EH (cell line): ENCODE measurements at places on chromosomes 3 and 15.

DNA sequence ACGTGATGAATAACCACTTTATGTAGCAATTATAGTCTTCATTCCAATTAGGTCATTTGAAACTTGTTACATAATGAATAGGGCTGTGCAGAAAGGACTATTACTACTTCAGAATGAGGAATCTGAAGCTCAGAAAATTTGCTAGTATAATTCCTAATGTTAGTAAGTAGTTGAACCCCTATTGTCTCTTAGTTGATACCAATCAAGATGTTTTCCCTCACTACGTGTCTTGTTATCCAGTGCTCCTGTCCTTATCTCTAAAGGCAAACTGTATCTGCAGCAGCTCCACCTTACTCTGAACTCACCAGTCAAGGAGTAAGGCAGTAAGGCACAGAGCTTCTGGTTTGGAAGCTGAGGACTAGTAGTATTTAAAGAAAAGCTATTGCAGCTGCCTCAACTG, 32.0 kb downstream of the RAB11A start:
- DNase-seq = no peak

- DNase-seq = peak; percentile 75
Measured at GRCh38 chr3:32577581-32578556, 7.2 kb upstream of the DYNC1LI1 start.

DNA sequence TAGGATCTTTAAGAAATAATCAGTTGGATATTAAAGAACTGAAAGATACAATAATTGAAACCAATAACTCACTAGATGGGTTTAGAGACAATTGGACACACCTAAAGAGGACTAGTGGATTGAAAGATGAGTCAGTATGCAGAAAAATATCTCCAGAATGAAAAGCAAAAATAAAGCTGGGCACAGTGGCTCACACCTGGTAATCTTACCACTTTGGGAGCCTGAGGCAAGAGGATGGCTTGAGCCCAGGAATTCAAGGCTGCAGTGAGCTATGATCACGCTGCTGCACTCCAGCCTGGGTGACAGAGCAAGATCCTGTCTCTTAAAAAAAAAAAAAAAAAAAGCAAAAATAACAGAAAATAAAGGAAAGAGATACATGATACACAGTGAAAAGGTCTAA, 37.4 kb upstream of the CCDC174 start:
- no peak for DNase-seq

DNA sequence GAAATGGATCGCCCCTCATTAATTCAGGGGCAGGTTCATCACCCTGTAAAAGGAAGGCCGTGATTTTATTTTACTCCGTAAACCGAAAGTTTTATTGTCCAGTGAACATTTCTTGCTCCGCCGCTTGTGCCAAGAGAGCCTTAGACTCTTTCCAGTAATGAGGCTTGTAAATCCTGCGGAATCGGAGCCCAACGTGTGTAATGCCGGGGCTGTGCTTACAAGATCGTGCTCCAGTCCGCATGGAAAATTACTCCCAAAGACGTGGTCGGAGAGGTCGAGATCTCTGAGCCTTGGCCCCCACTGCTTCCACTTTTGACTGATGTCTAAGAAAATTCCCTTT, 649 bp upstream of the PLOD2 start:
- DNase-seq = peak; percentile 82

DNA sequence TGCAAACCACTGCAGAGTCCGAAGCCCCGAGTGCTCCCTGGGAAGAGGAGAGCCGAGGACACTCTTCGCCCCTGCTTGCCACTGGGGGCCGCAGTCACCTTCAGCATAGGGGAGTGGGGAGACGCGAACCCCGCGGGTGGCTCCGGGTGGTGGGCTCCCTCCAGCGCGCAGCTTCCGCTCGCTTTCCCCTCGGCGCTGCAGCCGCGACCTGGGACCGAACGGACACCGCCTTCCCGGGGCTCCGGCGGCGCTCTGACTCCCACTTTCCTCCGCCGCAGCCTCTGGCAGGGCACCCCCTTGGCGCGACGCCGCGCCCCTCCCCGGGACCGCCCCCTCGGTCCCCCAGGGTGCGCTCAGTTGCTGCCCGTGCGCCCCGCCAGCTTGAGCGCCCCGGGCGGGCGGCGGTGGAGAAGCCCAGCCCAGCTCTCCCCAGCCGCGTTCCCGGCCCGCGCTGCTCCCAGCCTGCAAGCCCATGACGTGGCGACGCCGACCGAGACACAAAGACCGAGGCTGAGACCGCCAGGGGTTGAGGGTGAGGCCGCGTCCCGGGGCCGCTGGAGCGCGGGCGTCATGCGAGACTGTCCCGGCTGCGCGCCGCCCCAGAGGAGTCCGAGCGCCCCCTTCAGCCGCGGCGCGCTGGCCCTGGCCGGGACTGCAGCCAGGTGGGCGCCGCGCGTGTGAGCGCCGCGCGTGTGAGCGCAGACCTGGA, at the start of gene MINAR1:
Gene MINAR1 (plus strand): TSS at position 701 of the 709 bp plus-strand sequence. CDS start 23,812 bp downstream, outside the sequence.
- peak; percentile 72 for DNase-seq

DNA sequence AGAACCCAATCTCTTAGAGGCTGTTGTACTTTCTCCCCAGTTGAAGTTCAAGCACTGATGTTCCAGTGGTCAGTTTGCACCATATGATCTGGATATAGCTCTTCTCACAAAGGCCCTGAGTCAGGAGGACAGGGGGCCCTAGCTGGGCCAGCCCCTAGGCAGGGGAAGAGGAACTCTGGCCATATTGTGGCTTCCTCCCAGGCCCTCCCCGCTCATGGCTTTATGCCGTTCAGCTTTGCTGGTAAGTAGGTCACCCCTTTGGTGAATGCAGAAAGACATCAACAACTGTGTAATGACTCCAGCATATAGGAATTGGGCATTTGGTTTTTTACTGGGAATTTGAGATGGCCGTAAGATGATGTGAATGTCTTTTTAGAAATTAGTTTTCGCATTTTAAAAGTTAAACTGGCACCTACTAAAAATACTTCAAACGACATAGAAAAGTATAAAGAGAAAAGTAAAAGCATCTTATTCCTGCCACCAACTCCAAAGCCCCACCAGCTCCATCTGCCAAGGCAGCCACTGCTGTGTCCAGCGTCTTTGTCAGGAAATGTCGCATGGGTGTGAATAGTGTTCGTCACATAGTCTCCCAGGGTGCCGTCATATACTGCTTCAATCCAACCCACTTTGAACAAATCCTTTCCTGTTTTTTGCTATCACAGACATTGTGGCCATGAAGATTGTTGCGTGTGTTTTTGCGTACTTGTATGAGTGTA, 25.3 kb downstream of the CCR9 start:
- no peak for DNase-seq

DNA sequence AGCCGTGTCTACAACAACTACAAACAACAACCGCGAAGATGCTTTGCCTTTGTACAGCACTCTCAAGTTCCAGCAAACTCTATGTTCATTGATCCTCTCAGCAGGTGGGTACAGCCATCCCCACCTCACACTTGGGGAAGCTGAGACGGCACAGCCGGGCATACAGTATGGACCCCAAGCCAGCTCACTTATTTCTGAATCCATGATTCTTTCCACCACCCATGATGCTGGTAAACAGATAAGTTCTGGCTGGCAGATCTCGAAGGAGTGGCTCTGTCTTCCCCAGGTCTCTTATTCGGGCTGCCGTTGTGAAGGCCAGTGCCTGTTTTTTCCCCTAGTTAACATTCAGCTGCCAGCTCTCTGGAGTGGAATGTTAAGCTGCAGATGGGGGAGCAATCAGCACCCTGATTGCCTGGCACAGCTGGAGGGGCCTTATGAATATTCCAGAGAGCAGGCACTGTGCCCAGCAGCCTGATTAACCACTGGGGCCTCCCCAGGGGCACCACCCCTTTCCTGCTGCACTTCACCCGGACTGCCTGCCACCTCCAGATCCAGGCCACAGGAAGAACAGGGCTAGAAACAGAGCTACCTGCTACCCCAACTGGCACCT, 73.2 kb downstream of the CORO2B start:
- no peak for DNase-seq

DNA sequence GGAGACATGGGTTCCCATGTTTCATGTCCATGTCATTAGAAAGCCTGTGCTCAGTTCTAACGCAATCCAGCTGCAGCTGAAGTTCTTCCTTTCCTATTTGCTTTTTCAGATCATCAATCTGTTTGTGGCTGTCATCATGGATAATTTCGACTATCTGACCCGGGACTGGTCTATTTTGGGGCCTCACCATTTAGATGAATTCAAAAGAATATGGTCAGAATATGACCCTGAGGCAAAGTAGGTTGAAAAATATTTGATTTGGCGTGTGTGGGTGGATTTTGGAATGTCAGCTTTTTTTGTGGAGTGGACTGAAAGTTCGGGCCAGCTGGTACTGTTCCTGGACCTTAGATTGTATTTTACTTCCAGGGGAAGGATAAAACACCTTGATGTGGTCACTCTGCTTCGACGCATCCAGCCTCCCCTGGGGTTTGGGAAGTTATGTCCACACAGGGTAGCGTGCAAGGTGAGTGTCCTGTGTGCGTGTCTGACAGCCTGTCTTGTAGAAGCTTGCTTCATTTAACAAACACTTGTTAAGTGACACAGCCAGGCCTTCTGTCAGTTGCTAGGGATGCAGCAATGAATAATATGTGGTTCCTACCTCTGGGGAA, 69.6 kb downstream of the CHDH start:
- peak; percentile 71 for DNase-seq

DNA sequence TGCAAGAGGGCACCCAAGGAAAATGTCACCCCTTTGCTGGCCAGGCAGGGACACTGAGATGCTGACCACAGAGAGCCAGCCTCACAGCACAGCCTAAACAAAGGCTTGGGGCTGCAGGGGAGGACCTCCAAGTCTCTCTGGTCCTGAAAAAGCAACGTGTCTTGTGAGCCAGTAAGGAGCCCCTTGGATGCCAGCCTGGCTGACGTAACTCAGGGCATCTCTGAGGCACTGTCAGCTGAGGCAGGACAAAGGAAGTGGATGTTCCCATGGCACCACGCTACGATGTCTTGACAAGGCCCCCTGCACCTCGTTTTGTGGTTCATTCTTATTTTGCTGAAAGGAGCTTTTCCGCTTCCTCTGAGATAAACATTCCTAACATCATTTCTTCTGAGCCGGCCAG, 160.7 kb downstream of the OR4M2 start:
- no peak for DNase-seq

- DNase-seq = no peak
Measured at GRCh38 chr15:98233873-98234272, 273.4 kb downstream of the ARRDC4 start.

- DNase-seq = no peak
Measured at GRCh38 chr3:172752651-172753050, 2.1 kb downstream of the ECT2 start.

GRCh38 chr3:170506556-170506955, 79.3 kb downstream of the SLC7A14 start:
- peak; percentile 62 for DNase-seq

- no peak for DNase-seq
Measured at GRCh38 chr15:64870353-64870752, 28.6 kb downstream of the PLEKHO2 start.

DNA sequence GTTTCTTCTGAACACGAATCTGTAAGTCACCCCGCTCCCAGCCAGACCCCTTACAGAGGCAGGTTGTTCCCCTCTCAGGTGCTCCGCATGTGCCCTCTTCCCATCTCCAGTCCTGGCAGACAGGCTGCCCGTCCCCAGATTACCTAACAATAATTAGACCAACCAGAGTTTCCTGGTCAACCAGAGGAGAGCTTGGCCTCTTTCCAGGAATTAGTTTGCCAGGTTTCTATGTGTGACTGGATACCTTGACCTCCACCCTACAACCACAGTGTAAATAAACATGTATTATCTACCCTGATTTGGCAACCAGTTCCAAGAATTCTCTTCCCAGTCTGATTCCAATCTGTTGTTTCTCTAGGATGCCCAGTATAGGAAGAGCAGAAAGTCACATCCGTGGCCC, 178.0 kb upstream of the UMPS start:
- peak; percentile 16 for DNase-seq

DNA sequence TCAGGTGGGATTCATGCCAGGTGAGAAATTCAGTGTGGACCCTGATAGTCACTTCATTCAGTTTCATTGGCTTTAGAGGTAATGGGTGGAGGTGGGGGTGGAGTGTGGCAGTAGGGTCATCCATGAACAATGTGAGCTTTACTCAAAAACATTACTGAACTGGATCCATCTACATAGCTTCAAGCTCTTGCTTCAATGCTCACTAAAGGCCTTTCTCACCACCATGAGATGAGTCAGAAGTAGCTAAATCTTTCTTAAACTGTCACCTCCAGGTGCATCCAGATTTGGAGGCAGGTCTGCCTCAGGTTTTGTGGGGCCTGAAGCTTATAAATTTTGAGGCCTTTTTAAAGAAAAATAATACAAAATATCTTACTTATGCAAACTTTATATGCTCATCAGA, 363.6 kb downstream of the CHST2 start:
- DNase-seq = no peak

GRCh38 chr3:134074790-134075567, 45.3 kb upstream of the SLCO2A1 start:
- no peak for DNase-seq

GRCh38 chr15:36501063-36501678, 78.3 kb upstream of the CDIN1 start:
- peak; percentile 76 for DNase-seq

GRCh38 chr3:23767546-23767945, 38.2 kb upstream of the UBE2E1 start:
- DNase-seq = no peak

- no peak for DNase-seq
Measured at GRCh38 chr3:115671761-115672455, 48.6 kb downstream of the GAP43 start.

GRCh38 chr15:74129586-74130154, 716 bp upstream of the ISLR2 start:
- no peak for DNase-seq

- no peak for DNase-seq
Measured at GRCh38 chr15:57090496-57090859, 172.0 kb downstream of the TCF12 start.

GRCh38 chr15:29143909-29144635, 125.5 kb downstream of the NSMCE3 start:
- DNase-seq = peak; percentile 82

DNA sequence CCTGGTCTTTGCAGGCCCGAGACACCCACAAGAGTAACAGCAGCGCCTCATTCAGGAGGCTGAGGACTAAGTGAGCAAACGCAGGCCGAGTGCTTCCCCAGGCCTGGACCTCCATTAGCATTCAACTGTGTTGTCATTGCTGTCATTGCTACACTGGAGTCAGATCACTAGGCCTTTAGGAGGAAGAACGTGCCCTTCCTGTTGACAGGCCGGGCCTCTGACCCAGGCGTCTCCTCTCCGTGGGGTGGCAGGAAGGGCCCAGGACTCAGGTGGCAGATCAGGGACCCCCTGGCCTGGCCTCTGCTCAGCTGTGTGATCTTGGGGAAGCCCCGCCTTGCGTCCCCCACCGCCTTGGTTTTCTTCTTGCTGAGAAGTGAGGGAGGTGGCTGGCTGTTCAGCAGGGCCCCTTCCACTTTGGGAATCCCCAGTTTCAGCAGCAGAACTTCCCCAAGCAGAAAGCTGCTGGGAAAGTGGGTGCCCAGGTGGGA, 19.1 kb downstream of the ZDHHC19 start:
- no peak for DNase-seq
